CD4-positive, alpha-beta T cell treated with Interleukin-10 for 1 hour (primary cell): ENCODE measurements at places on chromosomes 11 and 22.

GRCh38 chr22:30386960-30387827 lies at the start of gene RNF215:
Gene RNF215, minus strand, starts transcription at chr22:30387411. Its CDS starts 98 bp downstream, at chr22:30387313.
- DNase-seq, result peak; percentile 80

DNA sequence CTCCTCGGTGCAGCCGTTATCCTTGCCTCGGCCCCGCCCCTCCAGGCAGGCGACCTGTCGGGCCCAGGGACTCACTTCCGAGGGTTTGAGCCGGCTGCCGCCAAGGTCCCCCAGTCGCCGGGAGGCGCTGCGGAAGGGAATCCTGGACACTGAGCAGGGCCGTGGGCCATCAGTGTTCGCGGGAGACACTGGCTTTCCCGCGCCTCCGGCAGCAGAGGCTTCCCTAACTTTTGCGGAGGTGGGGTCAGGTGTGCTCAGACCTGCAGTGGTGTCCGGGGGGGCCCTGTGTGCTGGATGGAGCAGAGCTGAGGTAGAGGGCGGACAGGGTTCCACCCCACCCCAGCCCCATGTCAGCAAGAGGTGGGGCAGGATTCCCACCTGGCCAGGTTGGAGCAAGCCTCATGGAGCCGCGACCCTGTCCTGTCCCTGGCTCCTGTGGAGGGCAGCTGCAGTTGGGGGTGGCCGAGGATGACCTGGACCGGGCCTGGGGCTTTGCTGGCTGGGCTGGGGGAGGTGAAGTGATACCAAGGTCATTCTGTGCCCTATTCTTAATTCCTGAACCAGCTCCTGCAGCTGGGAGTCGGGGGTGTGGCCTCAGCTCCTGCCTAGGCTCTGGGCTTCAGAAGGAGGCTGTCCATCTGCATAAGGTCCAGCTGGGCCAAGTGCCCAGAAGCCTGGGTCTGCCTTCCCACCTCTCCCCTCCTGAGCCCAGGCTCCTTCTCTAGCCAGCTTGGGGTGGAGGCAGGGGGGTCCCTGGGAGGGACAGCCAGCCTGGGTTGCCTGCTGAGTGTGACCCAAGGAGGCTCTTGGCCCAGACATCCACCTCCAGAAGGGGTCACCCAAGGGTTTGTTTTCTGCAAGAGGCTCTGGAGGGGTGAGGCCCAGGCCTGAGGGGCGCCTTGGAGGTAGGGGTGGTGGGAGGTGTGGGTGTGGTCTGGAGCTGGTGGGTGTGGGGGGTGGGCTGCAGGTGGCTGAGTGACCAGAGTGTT lies 8.4 kb downstream of the TSPAN4 start:
- no peak for DNase-seq

DNA sequence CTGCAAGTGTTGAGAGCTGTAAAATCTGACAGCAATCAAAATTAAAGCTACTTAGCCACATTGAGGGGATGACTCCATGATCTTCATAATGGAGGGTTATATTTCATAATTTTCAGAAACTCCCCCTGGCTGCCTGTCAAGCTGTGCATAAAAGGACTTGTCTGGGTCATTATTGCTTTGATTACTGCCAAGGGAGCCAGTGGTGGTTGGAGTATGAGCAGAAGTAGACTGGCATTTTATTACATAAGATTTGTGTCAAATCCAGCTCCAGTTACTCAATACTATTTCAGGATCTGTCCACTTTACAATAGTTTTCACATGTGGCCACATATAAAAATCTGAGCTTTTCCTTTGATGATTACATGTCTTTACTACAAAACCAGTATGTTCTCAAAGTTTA lies 108.9 kb upstream of the SLC5A12 start:
- no peak for DNase-seq

DNA sequence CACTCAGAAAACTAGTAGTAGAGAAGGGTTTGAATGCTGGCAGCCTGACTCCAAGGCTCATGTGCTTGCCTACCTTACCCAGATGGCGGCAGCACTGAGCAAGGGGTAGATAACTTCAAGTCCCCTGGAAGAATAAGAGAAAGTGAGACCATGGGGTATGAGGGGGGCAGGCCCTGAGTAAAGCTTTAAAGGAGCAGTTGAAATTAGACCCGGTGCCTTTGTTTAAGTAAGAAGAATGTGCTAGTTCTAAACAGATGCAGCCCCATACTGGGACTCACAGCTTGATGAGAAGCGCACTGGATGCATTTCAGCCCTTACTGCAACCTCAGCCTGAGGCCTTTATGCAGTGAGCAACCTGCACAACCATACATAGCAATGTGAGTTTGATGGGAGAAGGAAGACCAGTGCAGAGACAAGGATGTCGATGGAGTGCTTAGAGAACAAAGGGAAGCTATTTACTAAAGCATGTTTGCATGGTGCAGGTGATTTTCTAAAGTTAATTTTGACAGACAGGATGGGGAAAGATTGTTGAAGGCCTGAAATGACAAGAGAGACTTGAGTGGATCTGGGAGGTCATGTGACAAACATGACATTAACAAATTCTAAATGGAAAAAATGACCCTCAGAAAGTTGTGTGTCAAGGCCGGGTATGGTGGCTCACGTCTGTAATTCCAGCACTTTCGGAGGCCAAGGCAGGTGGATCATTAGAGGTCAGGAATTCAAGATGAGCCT lies 27.1 kb upstream of the TMA7B start:
- DNase-seq, result peak; percentile 72
